ENCODE measurements at places on chromosomes 4 and X. TPM values are rescaled to one million over a fixed set of nuclear protein-coding genes. Genes with fewer than 3 reads are reported as not detected.

Gene HEPH
- 0.39 TPM for total RNA-seq

DNA sequence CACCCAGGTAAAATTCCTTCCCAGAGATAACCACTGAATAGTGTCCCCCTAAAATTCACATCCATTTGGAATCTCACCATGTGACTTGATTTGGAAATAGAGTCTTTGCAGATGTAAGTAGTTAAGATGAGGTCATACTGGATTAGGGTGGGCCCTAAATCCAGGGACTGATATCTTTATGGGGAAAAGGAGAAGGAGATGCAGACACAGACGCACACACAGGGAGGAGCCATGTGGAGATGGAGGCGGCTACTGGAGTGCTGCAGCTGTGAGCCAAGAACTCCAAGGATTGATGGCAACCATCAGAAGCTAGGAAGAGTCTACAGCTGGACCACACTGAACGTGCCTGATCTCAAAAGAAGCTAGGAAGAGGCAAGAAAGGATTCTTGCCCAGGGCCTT lies 96.6 kb upstream of the SRD5A3 start:
- no peak overlapping the region for H3K4me3 ChIP-seq
- H3K4me1 ChIP-seq: no peaks in the 10 kb centered on the region
- H3K27me3 ChIP-seq: peaks cover 2% of the 10 kb centered on the region
- DNase-seq: no peak

Gene RHOXF2B
- total RNA-seq: not detected

DNA sequence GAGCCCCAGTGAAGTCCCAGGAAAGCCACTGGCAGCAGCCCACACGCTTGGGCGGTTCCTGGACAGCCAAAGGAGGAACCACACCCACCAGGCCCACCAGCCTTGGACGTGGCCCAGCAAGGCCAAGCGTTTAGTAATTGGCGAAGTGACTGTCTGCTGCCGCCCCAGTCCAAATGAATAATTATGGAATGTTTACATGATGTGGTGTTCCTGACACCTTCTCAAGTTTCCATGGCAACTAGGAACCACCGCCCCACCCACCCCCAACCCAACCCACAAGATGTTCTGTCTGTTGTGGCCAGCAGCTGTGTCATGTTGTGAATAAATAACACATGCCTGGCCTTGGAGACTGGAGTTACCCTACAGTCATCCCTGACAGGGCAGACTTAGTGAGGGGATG lies 22.3 kb downstream of the APLN start:
- DNase-seq: no peak
- no peaks in the 10 kb centered on the region for H3K4me1 ChIP-seq
- H3K27ac ChIP-seq: no peak overlapping the region
- H3K27me3 ChIP-seq: no peaks in the 10 kb centered on the region

GRCh38 chr4:114249976-114250375 lies 270.5 kb upstream of the ARSJ start:
- no peaks in the 10 kb centered on the region for H3K36me3 ChIP-seq
- no peaks in the 10 kb centered on the region for H3K27me3 ChIP-seq
- no peaks in the 10 kb centered on the region for H3K4me1 ChIP-seq
- H3K4me3 ChIP-seq: no peak overlapping the region
- DNase-seq: no peak

- DNase-seq: no peak
- no peaks in the 10 kb centered on the region for H3K36me3 ChIP-seq
- no peaks in the 10 kb centered on the region for H3K27me3 ChIP-seq
- H3K27ac ChIP-seq: no peak overlapping the region
Observed at GRCh38 chrX:99603091-99603814, 806.8 kb downstream of the PCDH19 start.

Gene CC2D2A
- total RNA-seq: 0.53 TPM

Measured in T-cell (primary cell).